ENCODE measurements at places on chromosomes 7 and 10.
A peak's percentile ranks its signal among the peaks of the same experiment; 100 is the strongest.

DNA sequence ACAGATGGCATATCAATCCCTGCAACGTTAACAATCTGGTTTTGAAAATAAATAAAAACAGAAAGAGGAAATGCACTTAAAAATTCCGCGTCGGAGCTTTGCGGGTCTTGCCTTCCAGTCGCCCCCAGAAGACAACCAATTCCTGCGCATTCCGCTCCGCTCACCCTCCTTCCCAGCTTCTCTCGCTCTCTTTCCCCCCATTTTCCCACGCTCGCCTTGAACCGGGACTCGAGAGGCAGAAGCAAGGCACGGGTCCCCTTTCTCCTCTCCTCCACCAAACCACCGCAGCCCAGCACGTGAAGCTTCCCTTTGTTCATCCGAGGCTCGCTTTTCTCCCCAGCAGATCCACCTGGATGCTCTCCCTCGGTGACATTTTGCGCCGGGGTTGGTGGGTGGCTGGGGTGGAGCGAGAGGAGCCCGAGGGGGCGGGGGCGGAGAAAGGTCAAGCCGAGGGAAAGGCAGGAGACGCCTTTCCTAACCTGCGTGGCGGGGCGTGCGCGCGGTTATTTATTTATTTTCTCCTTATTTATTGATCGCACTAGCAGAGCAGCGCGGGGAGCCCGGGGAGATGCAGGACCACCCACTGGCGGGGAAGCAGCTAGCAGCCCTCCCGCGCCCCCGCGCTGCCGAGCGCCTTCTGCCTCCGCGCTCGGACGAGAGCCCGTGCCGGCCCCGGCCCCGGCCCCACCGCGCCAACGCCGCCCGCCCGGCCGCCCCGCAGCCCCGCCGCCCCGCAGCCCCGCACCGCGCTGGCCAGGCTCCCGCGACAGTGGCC lies at the start of gene KCND2:
KCND2 (plus strand) TSS at position 475 of the 775 bp plus-strand sequence.
- no peak for DNase-seq

DNA sequence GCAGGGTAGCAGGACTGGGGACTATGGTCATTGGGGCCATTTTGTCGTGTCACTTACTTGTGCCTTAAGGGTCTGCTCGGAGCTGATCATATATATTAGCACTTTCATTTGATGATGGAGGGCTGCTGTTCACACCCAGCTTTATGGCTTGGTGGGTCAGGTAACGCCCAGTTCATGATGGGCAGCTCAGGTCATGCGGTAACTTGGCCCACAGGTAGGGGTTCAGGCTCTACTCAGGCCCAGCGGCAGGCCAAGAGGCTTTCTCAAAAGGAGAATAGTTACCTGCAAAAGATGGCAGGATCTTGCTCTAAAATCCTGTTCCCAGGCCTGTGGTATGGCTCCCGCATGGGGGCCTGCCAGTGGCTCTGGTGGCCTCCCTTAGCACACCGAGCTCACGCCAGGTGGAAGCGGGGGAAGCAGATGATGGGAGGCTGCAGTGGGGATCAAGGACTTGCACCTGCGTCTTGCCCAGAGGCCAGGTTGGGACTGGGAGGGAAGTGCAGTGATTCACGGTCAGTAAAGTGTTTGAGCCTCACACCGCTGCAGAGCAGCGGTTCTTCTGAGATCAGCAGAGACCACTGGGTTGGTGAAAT lies 109.5 kb downstream of the ADCY1 start:
- DNase-seq, result no peak

DNA sequence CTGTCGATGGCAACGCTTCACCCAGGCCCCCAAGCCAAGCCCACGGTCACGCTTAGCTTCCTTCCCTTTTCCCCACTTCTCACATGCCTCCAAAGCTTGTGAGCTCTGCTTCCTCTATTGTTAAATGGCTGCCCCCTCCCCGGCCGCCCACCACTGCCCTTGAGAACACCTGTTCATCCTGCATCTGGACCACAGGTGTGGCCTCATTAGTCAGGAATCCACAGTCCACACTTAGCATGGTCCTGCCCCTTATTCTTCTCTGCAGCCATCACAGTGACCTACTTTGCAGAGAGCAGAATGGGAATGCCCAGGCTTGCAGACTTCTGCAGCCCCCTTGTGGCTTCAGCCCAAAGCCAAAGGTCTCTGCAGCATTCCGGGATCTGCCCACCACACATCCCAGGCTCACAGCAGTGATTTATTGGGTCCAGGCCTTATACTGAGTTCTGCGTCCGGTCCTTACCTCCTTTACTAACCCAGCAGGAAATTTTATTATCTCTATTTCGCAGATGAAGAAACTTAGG lies 66.9 kb downstream of the PTPRE start:
- DNase-seq, result no peak

- DNase-seq, result no peak
Observed at GRCh38 chr7:132681951-132682350, 105.7 kb upstream of the PLXNA4 start.

DNA sequence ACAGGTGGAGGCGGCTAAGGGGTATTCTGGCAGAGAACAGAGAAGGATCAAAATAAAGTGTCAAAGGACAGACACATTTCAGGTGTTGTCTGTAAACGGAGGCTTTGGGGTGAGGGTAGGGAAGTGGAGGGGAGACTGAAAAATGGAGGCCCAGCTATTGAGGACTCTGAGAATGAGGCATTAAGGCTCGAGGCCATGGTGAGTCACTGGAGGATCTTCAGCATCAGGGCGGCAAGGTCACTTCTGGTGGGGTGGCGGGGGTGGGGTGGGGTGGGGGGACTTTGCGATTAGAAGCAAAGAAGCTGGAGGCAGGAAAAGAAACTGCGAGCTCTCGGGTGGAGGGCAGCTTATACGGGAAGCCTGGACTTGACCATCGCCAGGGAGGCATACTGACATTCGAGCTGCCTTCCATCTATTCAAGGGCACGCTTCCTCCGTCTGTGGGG lies 58.4 kb upstream of the PCGF5 start:
- DNase-seq, result peak; percentile 22

DNA sequence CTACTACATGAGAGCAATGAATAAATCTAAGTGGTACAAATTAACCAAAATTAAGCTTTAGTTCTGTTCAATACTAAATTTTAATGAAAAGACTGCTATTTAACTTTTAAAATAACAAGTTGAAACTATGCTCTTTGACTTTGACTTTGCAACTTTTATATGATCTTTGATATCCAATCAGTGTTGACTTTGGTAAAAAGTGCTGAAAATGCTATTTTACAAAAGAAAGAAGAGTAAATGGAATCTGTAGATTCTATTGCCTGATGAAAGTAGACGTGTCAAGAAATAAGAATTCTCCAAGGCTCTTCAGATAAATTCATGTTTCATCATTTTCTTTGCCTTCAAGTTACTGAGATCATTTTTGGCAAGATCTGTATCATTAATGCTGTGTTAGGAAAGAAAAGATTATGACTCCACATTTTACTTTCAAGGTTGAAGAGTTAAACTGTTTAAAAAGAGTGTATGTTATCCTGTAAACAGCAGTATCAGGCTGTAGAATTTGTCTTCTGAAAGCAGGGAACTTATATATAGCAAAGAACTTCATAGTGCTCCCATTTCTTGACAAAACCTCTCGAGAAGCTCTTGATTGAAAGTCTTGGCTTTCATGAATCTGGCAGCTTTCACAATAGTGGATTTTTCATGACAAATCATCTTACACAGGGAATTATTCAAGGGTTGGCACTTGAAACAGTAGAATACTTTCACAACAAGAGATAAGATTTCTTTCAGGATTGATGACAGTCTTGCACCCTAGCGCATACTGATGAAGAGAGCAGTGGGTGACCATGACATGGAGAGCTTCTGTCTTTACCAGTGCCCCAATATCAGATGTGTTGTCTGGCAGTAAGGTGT lies 72.1 kb downstream of the PTEN start:
- DNase-seq, result no peak

DNA sequence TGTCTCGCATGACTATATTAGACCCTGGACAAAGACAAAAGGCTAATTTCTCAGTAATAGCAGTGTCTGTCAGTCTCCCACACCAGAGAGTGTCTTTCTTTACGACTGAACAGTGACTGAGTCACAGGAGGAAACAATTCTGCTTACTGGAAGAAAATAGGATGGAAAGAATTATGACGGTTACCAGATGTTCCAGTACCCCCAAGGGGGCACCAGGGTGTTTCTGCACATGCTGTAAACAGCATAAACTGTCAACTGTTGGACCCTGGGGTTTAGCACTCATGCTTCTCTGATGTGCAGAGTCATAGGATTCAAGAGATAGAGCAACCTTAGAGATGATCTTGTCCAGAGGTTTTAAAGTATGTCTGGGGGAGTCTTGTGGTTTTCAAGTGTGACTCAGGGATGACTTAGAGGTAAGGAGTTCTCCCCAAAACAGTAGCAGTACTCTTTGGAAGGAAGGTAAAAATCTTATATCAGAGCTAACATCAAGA lies 291.7 kb downstream of the THSD7A start:
- DNase-seq, result no peak

DNA sequence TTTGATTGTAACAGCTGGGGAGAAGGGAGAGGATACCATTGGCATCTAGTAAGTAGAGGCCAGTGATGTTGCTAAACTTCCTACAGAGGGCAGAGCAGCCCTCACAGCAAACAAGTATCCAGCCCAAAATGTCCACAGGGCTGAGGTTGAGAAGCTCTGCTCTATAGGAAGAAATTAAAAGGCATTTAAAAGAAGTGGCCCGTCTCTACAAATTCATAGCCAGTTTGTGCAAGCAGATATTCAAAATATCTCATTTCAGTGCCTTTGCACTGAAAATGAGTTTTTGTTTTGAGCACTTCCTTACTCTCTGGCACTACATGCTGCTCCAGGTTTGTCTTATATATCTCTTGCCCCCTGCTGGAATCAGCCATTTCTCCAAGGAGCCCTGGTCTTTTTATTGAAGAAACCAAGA lies 330.0 kb downstream of the BBS9 start:
- no peak for DNase-seq

- no peak for DNase-seq
Observed at GRCh38 chr10:128070721-128071416, 55.4 kb downstream of the MKI67 start.

GRCh38 chr7:122148081-122148480 lies 4.0 kb upstream of the AASS start:
- no peak for DNase-seq

GRCh38 chr7:25149836-25150235 lies 24.8 kb upstream of the CYCS start:
- no peak for DNase-seq

GRCh38 chr10:4058514-4059029 lies 273.6 kb upstream of the KLF6 start:
- no peak for DNase-seq

All from CD4-positive, alpha-beta T cell treated with Interleukin-15 for 4 hours (primary cell).